ENCODE measurements at places on chromosomes 13 and 19.

DNA sequence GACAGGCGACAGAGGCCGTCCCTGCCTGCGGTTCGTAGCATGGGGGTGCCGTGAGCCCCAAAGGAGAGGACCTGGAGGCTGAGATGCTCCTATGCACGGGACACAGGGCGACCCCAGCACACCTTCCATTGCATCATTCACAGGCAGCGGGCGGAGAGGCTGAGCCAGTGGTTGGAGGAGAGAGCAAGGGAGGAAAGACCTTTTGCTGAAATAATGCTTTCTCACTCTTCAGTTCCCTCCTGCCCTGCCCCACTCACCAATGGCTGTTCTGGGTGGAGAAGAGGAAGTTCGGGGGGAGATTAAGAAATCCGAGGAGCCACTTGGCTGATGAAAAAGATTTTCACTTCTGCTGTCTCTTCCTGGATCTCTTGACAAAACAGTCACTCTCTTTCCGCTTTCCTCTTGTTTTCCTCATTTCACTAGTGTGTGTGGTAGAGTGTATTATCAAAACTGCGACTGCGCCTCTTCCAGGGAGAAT is at the start of gene NLRP12:
NLRP12 (minus strand) TSS at position 181 of the 478 bp plus-strand sequence; CDS start at position 41, 140 bp downstream.
- DNase-seq, result no peak

DNA sequence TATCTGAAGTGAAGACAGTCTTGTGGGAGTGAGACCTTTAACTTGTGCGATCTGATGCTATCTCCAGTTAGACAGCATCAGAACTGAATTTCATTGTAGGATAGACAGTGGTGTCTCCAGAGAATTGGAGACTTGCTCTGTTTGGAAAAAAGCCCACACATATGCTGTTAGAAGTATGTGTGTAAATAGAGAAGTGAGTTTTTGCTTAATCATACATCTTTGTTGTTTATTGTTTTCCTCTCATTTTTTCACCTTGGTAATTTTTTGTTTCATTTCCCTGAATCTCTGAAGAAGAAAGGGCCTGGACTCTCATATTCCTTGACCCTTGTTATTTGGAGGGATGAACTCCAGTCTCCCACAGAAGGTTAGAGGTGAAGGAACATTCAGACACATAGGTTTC is 21.8 kb downstream of the FPR3 start:
- DNase-seq, result no peak

DNA sequence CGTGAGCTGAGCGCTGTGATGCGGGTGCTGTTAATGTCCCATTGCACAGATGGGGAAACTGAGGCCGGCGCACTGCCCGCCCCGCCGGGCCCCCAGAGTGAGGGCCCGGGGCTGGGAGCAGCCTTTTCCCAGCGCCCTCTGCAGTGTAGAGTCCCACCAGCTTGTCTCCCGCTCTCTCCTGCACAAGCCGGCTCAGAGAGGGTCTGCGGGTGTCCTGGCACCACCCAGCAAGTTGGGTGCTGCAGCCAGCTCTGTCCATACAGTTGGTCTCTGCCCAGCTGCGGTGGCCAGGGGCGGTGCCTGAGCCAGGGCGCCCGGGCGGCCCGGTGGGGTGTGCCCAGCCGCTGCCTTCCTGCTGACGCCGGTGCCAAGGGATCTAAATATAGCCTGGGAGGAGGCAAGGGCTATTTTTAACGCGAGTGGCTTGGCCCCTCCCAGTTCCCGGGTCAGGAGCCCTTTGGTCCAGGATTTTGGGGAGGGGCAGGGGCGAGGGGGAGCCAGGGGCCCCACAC is 19.3 kb downstream of the GADD45B start:
- DNase-seq, result peak; percentile 19

DNA sequence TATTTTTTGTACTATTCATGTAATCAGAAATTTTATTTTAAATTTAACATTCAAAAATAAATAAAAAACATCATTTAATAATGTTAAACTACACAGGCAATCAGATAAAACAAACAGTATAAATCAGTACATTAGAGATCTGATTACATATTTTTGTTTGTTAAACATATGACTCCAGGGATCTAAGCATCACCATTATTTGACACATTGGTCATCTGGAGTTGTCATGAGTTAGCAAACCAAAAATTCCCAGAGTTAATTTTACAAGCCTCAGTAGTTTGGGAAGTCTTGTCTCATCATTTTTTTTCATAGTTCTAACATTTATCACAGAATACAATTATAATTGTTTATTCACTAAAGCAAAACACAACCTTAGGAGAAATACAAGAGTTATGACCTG is 770.8 kb upstream of the SLITRK6 start:
- no peak for DNase-seq

DNA sequence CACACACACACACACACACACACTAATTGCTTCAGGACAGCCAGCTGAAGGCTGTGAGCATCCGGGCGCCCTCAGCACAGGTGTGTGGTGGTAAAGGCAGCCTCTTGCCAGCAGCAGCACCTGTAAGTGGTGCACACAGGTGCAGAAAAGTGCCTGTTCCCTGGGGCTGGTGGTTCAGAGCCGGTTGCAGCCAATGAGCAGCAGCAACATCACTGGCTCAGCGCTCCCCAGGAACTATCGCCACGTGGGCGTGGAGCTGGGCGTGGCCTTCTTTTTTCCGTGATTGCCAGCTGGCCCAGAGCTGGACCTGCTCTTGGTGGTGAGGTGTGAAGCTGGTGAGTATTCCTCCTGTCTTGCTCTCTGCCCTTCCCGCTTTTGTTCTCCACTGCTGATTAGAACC is at the start of gene NLRP5:
NLRP5 (plus strand) TSS at position 289 of the 400 bp plus-strand sequence.
- DNase-seq, result no peak

DNA sequence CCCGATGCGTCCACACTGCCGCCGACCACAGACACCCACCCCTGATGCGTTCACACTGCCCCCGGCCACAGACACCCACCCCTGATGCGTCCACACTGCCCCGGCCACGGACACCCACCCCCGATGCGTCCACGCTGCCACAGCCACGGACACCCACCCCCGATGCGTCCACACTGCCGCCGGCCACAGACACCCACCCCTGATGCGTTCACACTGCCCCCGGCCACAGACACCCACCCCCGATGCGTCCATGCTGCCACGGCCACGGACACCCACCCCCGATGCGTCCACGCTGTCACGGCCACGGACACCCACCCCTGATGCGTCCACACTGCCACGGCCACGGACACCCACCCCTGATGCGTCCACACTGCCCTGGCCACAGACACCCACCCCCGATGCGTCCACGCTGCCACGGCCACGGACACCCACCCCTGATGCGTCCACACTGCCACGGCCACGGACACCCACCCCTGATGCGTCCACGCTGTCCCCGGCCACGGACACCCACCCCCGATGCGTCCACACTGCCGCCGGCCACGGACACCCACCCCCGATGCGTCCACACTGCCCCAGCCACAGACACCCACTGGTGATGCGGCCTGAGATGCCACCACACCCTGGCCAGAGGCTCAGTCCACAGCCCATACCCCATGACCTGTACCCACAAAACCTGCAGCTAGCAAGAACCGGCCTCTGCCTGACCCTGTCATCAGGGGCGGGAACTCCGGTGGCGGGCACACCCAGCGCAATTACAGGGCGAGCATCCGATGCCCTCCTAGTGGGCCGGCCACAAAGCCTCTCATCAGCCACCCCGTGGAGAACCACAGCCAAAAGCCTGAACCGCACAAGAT is 28.4 kb downstream of the RASA3 start:
- no peak for DNase-seq

DNA sequence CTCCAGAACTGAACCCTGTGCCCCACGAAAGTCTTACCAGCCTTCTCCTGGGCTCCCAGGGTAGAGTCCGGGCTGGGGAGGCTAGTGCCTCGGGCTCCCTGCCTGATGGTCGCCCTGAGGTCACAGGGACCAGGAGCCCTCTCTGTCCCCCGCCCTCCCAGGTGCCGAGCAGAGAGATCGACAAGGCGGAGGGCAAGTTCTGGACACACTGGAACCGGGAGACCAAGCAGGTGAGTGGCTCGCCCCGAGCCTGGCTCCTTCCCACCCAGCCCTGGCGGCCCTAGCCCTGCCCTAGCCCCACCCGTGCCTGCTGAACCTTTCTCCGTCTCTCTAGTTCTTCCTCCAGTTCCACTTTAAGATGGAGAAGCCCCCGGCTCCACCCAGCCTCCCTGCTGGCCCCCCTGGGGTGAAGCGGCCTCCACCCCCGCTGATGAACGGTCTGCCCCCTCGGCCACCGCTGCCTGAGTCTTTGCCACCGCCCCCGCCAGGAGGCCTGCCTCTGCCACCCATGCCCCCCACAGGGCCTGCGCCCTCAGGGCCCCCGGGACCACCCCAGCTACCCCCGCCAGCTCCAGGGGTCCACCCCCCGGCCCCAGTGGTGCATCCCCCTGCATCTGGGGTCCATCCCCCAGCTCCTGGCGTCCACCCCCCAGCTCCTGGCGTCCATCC is 1.6 kb upstream of the AMH start:
- no peak for DNase-seq

DNA sequence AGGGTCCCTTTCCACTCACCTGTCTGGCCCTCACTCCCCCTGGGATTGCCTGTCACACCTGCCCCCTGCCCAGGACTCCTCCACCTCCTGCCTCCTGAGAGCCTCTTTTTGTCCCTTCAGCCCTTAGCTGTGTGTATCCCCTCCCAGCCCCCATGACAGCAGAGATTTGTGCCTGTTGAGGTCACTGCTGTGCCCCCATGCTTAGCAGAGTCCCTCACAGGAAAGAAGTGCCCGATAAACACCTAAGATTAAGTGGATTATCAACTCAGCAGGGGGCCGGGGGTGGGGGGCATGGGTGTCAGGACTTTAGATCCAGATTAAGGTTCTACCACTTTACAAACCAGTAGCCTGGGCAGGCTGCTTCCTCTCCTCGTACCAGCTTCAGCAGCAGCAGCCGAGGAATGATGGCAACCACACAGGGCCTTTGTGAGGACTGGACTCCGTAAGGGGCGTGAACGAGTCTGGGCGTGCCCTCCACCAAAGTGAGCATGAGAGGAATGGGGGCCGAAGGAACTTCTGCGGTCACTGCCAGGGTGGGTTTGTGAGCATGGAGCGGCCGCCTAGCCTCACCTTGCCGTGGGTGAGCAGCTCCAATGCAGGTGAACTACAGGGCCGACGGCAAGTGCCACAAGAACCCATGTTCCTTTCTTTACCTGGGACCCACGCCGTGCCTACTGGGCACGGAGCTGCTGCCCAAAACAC is 36.1 kb downstream of the ZNF787 start:
- no peak for DNase-seq

DNA sequence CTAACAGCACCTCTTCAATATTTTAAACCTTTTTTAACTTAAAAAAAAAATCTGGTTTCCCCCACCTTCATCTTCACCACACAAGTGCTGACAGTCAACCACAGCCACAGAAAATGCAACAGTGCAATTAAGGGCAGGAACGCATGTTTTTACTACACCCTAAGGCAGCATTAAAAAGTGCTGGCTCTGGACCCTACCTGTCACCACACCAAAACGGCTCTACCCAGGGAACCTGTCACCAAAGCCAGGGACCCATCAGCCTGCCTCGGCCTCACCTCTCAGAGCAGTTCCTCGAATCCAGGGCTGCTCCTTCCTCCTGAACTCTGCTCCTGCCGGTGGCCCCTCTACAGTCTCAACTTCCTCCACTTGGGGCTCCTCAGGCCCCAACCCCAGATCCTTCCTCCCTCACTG is 22.5 kb upstream of the SLC35E1 start:
- no peak for DNase-seq

- no peak for DNase-seq
These were observed 102.9 kb downstream of the SHISA2 start for GRCh38 chr13:25948910-25949309.

- DNase-seq, result no peak
These were observed 60.0 kb downstream of the VWA8 start for GRCh38 chr13:41900918-41901317.

Measured in NCI-H1105 (cell line).